ENCODE measurements at places on chromosomes 7 and 10.
A peak's percentile ranks its signal among the peaks of the same experiment; 100 is the strongest.

DNA sequence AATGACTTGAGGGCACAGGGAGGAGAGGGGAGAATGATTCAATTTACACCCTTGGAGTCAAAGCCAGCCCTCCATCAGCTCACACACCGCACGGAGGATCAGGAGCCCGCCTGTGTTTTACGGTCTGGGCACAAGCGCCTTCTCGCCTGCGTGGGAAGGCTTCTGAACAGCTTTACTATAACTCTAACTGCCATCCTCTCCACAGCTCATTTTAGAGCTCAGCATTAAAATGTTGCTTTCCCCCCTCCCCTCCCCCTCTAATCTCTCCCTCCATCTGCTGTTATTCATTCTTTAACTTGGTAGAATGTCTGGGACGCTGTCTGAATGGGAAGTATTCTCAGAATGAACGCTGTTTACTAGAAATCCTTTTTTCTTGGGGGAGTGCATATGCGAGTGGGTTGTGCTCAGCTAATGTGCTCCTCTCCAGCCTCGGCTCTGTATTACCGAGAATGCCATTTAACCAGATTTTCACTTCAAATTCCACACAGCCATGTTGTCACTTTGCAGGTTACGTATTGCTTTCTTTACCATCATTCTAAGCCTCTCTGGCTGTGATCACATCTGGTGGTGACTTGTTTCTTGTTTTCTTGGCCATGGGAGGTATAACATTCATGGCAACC lies 140.1 kb downstream of the GFRA1 start:
- no peak for DNase-seq

- DNase-seq = no peak
Observed at GRCh38 chr10:28704464-28705161, 27.3 kb downstream of the BAMBI start.

- no peak for DNase-seq
Observed at GRCh38 chr7:19991936-19992335, 218.5 kb upstream of the TMEM196 start.

GRCh38 chr10:99981581-99982199 lies 28.1 kb downstream of the DNMBP start:
- no peak for DNase-seq

DNA sequence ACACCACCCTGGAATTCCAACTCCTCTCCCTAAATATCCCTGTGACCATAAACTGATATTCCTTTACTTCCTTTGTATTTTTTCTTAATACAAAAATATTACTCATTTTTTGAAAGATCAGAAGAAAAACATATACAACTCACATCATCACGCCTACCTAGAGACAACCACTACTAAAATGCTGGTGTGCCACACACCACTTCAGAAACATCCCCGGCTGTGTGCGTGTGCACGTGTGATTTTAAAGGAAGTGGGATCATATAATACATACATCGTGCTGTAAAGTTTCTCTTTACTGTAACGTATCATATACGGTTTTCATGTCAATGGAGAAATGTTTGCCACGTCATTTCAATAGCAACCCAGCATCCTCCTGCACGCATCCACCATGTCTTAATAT lies 76.5 kb downstream of the ITIH5 start:
- no peak for DNase-seq

DNA sequence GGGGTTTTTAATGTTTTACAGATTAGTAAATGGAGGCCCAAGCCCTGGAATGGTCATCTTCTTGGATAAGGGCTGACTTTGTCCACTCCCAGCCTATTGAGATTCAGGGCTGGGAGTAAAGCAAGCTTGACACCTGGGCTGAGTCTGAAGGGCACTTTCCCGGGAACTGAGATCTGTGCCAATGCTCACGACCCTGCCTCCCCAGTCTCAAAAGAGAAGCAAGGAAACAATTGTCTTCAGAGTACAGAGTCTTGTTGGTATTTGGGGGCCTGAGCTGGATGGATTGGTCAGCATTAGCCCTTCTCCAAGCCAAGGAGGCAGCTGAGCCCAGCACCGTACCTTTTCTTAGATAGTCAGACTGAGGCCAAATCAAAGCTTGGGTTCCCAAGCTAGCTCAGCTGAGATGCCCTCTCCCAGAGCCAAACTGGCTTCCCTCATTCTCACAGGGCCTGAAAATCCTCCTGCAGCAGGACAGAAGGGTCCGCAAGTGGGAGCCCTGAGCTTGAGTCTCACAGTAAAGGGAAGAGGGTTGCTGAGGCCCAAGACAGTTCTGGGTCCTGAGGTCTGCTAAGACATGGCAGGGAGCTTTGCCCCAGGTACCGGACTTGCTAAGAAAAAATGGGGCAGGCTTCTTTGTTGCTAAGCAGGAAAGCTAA lies 3.7 kb downstream of the DDIT4 start:
- DNase-seq = no peak

- no peak for DNase-seq
Observed at GRCh38 chr10:103382769-103383168, 13.5 kb downstream of the ATP5MK start.

GRCh38 chr10:122931088-122931906 lies 20.9 kb downstream of the FAM24A start:
- DNase-seq = no peak

GRCh38 chr7:79272938-79273337 lies 180.5 kb downstream of the MAGI2 start:
- no peak for DNase-seq

GRCh38 chr10:93215312-93215711 lies 141.6 kb downstream of the CYP26A1 start:
- no peak for DNase-seq

DNA sequence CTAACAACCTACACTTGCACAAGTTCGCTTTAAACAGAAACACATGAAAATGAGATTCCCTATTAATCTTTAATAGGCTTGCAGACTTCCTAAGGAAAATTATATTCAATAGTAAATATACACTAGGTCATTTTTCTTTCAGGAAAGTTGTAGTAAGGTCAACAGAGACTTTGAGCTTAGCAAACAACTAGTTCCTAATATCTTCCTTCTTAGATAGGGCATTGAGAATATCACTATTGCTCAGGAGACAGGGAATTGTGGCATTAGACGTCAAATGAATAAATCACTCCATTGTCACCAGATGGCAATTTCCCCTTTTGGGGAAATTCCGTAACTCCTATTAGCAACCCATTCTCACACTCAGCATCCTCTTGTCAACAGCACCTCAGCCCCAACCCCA lies 164.9 kb downstream of the GFRA1 start:
- no peak for DNase-seq

DNA sequence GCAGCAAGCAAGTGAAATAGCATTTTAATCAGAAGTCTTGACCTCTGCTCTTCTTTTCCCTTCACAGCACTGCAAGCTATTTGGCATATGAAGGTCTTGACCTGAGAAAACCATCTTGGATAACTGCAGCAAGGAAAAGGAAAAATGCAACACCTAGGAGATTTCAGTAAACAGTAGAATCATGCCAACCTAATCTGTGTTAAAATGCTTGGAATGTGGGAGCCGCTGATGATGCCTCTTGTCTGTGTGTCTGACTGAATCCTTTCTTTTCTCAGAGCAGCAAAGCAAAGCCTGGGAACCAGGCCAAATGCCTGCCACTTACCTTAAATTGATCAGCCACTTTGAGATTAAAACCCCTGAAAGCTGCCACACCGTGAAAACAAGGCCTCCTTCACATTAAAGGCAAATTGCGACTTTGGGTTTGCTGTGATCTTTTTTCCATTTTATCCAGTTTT lies 80.4 kb upstream of the CDK6 start:
- DNase-seq = no peak

GRCh38 chr10:126218174-126218573 lies 170.1 kb downstream of the ADAM12 start:
- no peak for DNase-seq

GRCh38 chr10:103265717-103266329 lies 11.1 kb upstream of the INA start:
- peak; percentile 38 for DNase-seq

DNA sequence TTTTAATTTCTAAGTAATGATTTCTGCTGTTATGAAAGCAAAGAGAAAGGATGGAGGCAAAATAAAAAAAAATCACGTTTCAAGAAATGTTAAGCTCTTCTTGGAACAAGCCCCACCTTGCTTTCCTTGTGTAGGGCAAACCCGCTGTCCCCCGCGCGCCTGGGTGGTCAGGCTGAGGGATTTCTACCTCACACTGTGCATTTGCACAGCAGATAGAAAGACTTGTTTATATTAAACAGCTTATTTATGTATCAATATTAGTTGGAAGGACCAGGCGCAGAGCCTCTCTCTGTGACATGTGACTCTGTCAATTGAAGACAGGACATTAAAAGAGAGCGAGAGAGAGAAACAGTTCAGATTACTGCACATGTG lies 2.4 kb downstream of the ADRB1 start:
- no peak for DNase-seq

GRCh38 chr10:122310311-122311050 lies 39.4 kb downstream of the BTBD16 start:
- DNase-seq = no peak

- no peak for DNase-seq
Observed at GRCh38 chr7:133411395-133411794, 158.5 kb downstream of the EXOC4 start.

DNA sequence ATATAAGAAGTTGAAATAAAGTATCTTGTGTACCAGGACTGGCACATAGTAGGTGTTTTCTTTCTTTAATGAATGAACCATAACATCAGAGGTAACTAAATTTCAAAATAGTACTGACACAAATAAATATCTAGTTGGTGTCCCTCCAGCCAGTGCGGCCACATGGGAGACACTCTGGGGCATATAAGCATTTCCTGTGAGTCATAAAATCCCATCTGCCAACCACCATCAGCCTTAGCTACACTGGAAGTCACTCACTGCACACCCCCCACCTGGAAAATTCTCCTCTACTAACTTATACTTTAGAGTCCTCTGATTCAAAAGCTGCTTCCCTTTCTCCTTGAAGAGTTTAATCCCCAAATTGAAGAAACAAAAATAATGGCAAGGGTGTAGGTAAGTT lies 32.5 kb downstream of the DYDC1 start:
- DNase-seq = no peak

GRCh38 chr10:117005527-117006055 lies 604 bp upstream of the SHTN1 start:
- no peak for DNase-seq

DNA sequence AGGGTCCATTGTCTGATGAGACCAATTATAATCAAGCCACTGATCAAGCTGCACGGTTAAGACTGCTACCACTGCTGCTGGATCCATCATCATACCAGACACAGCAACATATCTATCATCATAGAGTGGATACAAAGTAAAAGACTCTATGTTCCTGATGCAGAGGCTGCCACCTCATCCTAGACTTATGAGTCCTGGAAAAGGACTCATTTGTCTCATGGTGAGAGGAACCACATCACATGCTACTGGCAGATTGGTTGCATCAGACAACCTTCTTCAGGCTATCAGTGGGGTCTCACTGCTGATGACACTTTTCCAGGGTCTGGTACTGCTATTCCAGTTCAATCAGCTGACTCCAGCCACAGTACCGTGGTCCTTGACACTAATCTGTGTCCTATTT lies 79.0 kb downstream of the ABI1 start:
- no peak for DNase-seq

Measured in stimulated activated CD4-positive, alpha-beta T cell treated with anti-CD3 and anti-CD28 coated beads, Interleukin-12 subunit alpha, Interleukin-12 subunit beta, amount 100 ng/mL, for 24 hours (primary cell).